ENCODE measurements at places on chromosomes 11 and 22.
A peak's percentile ranks its signal among the peaks of the same experiment; 100 is the strongest.

DNA sequence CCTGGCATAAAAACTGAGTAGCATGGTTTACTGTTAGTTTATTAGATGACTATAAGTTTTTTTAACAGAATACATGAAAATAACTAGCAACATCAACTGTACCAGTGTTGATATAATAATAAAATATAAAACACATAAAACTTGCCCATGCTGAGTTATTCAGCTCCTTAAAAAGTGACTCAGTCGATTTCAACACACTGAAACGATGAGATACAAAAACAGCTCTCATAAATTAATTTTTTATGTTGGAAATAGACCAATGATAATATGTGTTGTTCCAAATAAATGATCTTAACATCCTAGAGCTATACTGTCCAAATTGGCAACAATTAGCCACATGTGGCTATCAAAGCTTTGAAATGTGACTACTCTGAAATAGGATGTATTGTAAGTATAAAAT lies 15.9 kb downstream of the PDGFD start:
- H3K36me3 ChIP-seq: no peaks in the 10 kb centered on the region
- no peaks in the 10 kb centered on the region for H3K27me3 ChIP-seq
- peaks cover 56% of the 10 kb centered on the region for H3K4me1 ChIP-seq

GRCh38 chr22:34877506-34877905 lies 188.5 kb upstream of the ISX start:
- no peak for DNase-seq
- no peak overlapping the region for H3K27ac ChIP-seq
- no peaks in the 10 kb centered on the region for H3K4me1 ChIP-seq
- H3K4me3 ChIP-seq: no peak overlapping the region

DNA sequence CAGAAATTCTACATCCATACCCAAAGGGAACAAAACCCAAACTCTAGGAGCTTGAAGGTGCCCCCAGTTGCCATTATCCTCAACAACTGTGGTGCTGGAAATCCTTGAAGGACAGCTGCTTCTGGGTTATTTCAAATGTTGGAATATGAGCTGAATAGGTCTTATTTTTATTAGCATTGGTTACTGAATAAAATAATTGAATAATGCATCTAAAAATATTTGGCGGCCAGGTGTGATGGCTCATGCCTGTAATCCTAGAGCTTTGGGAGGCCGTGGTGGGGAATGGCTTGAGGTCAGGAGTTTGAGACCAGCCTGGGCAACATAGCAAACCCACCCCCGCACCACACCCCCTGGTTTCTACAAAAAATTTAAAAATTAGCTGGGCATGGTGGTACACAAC lies 10.9 kb downstream of the PAMR1 start:
- peaks cover 9% of the 10 kb centered on the region for H3K27me3 ChIP-seq
- no peaks in the 10 kb centered on the region for H3K4me1 ChIP-seq
- DNase-seq: no peak
- no peaks in the 10 kb centered on the region for H3K36me3 ChIP-seq
- no peak overlapping the region for H3K27ac ChIP-seq

GRCh38 chr11:77095551-77096490 lies 6.8 kb upstream of the OMP start:
- no peak for DNase-seq
- H3K4me3 ChIP-seq: no peak overlapping the region
- no peaks in the 10 kb centered on the region for H3K36me3 ChIP-seq
- H3K4me1 ChIP-seq: peaks cover 10% of the 10 kb centered on the region
- peaks cover 5% of the 10 kb centered on the region for H3K27me3 ChIP-seq
- no peak overlapping the region for H3K27ac ChIP-seq

DNA sequence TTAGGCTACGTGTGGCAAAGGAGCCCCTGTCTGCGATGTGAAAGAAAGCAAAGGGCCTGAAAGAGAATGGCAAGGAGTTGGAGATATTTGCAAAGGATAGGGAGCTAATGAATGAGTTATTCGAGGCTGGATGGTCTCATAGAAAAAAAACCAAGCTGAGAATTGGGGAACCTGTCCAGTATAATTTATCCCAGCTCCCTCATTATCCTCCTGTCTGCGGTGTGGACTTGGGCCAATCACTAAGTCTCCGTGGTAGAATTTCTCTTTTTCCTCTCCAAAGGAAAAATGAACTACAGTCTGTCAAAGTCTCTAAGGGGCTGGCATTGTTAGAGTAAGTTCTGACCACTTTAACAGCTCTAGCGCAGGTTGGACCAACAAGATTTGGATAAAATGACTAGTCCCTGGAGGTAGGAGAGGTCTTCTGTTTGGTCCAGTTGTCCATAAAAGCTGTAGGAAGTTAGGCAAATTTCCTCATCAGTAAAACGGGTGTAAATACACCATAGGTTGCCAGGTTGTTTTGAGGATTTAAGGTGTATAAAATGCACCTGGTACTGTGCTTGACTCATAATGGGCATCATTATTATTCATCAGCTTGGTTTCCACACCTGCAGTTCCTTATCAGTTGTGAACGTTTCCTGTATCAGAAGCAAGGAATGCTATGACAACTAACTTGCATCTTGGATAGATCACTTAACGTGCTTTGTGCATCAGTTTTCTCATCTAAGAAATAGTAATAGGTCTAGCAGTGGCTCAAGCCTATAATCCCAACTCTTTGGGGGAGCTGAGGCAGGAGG lies 10.3 kb upstream of the CDON start:
- H3K4me1 ChIP-seq: no peaks in the 10 kb centered on the region
- no peak overlapping the region for H3K4me3 ChIP-seq
- no peak overlapping the region for H3K27ac ChIP-seq
- no peak for DNase-seq
- H3K27me3 ChIP-seq: peaks cover 6% of the 10 kb centered on the region
- no peaks in the 10 kb centered on the region for H3K36me3 ChIP-seq

DNA sequence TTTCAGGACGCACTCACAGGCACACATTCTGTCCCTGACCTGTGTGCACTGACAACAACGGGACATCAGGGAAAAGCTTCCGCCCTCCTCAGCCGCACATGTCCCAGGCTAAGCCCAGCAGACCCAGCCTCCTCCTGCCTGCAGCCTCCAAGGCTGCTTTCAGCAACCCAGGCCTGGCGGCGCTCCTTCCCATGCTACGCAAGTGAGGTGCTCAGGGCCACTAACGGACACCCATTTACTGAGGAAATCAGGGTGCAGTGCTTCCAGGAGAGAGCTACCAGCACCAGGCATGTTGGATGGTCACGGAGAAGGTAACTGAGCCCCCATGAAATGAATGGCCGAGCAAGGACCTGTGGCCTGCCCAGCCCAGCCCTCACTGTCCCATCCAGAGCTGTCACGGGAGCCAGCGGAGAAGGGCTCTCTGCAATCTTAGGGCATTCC lies 6.9 kb downstream of the MOB2 start:
- peaks cover 6% of the 10 kb centered on the region for H3K4me1 ChIP-seq
- no peaks in the 10 kb centered on the region for H3K27me3 ChIP-seq
- H3K27ac ChIP-seq: no peak overlapping the region

GRCh38 chr11:11411401-11411985 lies 58.4 kb upstream of the CSNK2A3 start:
- no peak for DNase-seq
- no peak overlapping the region for H3K27ac ChIP-seq
- no peak overlapping the region for H3K4me3 ChIP-seq
- no peaks in the 10 kb centered on the region for H3K36me3 ChIP-seq
- H3K4me1 ChIP-seq: peaks cover 2% of the 10 kb centered on the region

- H3K4me3 ChIP-seq: no peak overlapping the region
- H3K27ac ChIP-seq: no peak overlapping the region
- H3K36me3 ChIP-seq: no peaks in the 10 kb centered on the region
- peaks cover 2% of the 10 kb centered on the region for H3K27me3 ChIP-seq
Measured at GRCh38 chr11:69370984-69371709, 77.2 kb downstream of the MYEOV start.

DNA sequence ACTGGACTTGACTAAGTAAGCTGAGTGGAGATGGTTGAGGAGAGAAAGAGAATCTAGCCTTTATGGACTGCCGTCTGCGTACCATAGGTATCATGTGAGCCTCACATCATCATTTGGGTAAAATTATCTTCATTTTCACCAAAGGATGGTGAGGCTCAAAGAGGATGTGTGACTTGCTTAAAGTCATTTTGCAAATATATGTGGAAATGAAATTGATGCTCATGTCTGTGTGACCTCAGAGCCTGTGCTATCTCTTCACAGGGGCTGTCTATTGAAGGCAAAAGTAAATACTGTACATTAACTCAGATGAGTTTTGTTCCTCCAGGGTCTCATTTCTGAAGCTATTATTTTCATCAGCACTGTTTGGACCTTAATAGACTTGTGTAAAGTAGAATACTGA lies 83.3 kb upstream of the ALKBH3 start:
- H3K36me3 ChIP-seq: peaks cover 16% of the 10 kb centered on the region
- no peaks in the 10 kb centered on the region for H3K4me1 ChIP-seq
- no peaks in the 10 kb centered on the region for H3K27me3 ChIP-seq
- DNase-seq: no peak
- H3K27ac ChIP-seq: no peak overlapping the region

- H3K27me3 ChIP-seq: peaks cover 2% of the 10 kb centered on the region
- H3K27ac ChIP-seq: no peak overlapping the region
- H3K4me3 ChIP-seq: no peak overlapping the region
- no peak for DNase-seq
- H3K36me3 ChIP-seq: no peaks in the 10 kb centered on the region
Measured at GRCh38 chr11:61173456-61173855, 12.2 kb upstream of the VPS37C start.

DNA sequence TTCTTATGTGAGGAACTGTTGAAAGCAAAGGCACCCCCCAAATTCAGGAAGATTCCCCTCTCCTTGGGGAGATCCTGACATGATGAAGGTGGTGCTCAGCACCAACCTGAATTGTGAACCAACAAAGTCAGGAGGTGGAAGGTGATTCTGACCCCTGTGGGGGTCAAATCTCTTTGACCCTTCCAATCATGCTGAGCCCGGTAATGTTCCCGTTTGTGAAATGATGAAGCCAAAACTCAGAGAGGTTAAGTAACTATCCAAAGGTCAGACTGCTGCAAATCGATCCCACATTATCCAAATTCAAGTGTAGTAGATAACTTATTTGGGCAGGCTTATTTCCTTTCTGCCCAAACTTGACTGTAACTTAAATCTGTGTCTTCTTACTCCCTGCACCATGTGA lies 19.1 kb downstream of the SERPING1 start:
- no peak for DNase-seq
- peaks cover 6% of the 10 kb centered on the region for H3K27me3 ChIP-seq
- H3K4me3 ChIP-seq: no peak overlapping the region
- no peaks in the 10 kb centered on the region for H3K36me3 ChIP-seq
- H3K4me1 ChIP-seq: no peaks in the 10 kb centered on the region

DNA sequence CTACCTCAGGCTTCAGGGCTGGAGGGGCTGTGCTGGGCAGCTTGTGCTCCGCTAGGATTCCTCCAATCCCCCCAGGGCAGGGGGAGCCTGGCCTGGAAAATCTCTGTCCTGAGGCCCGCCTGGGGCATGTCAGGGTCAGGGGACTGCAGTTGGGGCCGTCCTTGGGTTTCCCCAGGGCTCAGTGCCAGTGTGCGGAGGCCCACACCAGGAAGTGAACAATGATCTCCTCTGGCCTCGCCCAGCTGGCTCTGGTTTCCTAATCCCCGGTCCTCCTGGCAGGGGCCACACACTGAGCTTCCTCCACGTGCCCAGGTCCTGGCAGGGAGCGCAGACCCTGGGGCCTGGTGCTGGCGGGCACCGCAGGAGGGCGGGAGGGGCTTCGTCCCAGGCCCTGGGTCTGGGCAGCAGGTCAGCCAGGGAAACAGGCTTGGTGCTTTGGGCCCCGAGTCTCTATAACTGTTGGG lies 1.4 kb upstream of the MUC2 start:
- no peaks in the 10 kb centered on the region for H3K27me3 ChIP-seq
- no peak overlapping the region for H3K27ac ChIP-seq

- no peak for DNase-seq
- peak overlapping the region; percentile 66 for H3K4me3 ChIP-seq
- no peaks in the 10 kb centered on the region for H3K36me3 ChIP-seq
- peaks cover 7% of the 10 kb centered on the region for H3K27me3 ChIP-seq
- H3K27ac ChIP-seq: peak overlapping the region; percentile 50
- H3K4me1 ChIP-seq: peaks cover 54% of the 10 kb centered on the region
Measured at GRCh38 chr11:78080818-78081495, 1.3 kb upstream of the NDUFC2 start.

DNA sequence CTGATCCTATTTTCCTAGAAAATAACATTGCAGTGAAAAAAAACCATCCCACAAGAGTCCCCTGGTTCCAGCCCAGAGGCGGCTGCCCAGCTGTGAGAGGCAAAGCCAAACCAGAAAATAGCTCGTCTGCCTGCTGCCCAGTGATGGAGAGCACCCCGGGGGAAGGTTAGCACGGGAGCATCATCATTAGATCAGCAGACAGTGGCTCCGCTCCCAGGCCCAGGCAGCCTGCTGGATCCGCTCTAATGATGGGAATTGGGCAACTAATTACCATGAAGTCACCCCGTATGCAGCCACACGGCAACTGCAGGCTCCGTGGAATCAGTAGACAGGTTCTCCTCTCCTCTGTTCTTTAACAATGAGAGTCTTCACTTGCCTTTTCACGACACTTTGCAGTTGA lies 17.1 kb upstream of the B3GAT1 start:
- no peaks in the 10 kb centered on the region for H3K4me1 ChIP-seq
- peaks cover 10% of the 10 kb centered on the region for H3K36me3 ChIP-seq
- peaks cover 7% of the 10 kb centered on the region for H3K27me3 ChIP-seq
- H3K4me3 ChIP-seq: no peak overlapping the region
- DNase-seq: no peak

DNA sequence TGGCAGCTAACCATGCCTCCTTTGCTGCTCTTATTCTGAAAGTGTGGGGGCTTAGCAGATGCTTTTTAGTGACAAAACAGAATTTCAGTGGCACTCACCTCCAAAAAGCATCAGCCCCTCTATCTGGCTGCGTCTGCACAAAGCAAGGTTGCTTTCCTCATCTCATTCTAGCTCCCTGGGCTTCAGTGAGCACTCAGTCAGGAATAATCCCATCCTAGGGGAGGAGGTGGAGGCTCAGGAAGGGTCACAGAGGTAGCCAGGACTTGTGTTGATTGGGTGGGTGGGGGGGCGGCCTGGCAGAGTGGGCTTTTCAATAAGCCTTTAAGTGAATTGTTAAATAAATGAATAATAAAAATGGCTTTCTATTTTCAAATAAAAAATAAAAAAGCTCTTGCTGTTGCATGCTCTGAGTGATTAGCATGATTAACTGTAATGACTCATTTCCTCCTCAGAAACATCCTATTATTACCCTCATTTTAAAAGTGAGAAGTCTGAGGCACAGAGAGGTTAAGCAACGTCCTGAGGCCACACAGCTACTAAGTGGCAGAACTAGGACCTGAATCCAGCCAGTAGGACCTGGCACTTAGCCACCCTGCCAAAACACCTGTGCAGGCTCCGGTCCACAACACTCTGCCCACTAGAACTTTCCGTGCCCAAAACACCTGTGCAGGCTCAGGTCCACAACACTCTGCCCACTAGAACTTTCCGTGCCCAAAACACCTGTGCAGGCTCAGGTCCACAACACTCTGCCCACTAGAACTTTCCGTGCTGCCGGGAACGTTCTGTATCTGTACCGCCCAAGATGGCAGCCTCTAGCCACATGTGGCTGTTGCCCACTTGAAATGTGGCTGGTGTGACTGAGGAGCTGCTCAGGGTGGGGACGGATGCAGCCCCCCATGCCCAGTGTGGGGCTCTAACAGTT lies 5.5 kb downstream of the B3GAT1 start:
- H3K4me1 ChIP-seq: peaks cover 61% of the 10 kb centered on the region
- H3K4me3 ChIP-seq: peak overlapping the region; percentile 76

GRCh38 chr11:70490723-70491558 lies 92.6 kb downstream of the CTTN start:
- DNase-seq: no peak
- no peak overlapping the region for H3K4me3 ChIP-seq
- no peaks in the 10 kb centered on the region for H3K36me3 ChIP-seq
- H3K27ac ChIP-seq: no peak overlapping the region
- H3K27me3 ChIP-seq: peaks cover 3% of the 10 kb centered on the region
